ENCODE measurements at places on chromosomes 5 and 9.

GRCh38 chr9:120917929-120918762 lies 8.4 kb downstream of the TRAF1 start:
- peak; percentile 20 for DNase-seq

DNA sequence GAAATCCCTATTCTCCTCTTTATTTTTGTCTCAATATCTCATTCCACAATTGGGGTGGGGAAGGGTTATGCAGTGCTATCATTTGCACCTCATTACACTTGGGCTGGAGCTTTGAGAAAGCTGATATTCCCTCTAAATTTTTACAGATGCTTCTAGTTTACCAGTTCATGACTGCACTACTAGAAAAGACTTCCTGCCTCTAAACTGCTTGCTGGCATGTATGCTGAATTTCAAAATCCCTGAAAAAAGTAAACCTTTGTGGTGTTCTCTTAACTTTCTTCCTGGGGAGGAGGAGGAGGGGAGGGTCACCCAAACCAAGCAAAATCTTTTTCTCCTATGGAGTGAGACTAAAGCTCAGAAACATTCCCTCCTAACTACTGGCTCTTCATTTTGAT lies 45.1 kb downstream of the BNC2 start:
- DNase-seq: no peak

DNA sequence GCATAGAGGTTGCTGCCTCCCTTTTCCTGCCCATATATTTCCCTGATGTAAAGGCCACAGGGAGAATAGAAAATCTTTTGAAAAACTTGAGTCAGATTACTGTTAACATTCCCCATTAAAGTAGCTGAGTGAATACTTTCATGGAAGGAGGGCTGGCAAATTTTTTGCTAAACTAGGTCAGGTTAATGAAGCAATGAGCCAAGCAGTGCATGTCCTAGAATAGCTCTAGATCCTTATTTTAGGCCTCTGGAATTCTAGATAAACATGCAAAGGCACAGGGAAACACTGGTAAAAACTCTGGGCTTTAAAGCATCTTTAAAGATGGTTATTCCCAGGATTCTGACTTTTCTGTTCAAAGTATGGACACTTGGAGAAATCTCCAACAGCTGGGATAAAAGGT lies 27.9 kb downstream of the TTC1 start:
- no peak for DNase-seq

DNA sequence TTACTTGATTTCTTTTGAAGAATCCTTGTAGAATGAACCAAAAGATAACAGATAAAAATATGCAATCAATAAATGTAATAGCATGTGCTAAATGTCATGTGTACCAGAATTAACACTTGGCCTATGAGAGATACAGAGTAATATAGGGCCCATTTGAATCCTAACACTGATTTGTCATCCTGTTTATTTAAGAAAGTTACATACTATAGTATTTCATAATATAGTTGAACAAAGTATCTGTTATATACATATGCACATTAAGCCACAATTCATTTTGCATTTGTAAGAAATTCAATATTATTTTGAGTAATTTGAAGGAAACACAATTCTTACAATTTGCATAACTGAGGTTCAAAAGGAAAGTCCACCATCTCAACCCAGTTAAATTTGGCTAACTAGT lies 389.5 kb downstream of the PDE4D start:
- DNase-seq: no peak

- DNase-seq: no peak
Measured at GRCh38 chr9:86557063-86557766, 203.0 kb upstream of the TUT7 start.

DNA sequence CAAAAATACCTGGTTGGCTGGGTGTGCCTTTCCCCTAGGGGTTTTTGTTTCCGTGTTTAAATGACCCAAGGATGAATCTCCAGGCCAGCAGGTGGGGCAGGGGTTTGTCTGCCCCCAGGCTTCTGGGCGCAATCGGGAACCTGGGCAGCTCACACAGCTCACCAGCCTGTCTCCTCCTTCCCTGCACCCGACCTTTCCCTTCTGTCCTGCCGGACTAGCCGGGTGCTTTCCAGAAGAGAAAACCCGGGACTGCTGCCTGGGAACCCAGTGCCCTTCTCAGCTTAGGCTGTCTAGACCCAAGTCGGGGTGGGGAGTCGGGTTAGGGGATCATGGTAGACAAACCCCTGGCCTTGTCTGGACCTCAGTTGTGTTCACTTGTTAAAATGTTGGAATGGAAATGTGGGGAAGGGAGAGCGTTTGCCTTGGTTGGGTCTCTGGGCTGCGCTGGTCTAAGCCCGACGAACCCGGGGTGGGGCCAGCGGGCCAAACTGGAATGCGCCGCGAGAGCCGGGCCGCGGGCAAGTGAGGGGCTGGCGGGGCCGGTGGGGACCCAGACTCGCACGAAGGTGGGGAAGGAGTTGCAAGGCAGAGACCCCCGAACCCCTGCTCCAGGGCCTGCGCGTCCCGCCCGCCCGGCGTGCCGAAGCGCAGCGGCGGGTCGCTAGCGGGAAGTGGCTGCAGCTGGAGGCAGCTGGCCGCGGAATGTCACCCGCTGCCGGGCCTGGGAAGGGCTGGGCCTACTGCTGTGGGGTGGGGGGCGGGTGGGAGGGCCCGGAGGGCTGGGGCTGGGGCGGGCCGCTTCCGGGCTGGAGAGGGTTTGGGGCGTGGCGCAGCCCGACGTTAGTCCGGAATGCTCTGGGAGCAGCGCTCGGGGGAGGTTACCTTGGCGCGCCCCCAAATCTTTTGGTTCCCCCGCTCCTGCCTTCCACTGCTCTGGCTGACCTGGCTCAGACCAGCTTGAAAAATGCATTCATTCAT lies 84.6 kb downstream of the DAB2IP start:
- DNase-seq: no peak
